ENCODE measurements at places on chromosomes 12 and 14.

DNA sequence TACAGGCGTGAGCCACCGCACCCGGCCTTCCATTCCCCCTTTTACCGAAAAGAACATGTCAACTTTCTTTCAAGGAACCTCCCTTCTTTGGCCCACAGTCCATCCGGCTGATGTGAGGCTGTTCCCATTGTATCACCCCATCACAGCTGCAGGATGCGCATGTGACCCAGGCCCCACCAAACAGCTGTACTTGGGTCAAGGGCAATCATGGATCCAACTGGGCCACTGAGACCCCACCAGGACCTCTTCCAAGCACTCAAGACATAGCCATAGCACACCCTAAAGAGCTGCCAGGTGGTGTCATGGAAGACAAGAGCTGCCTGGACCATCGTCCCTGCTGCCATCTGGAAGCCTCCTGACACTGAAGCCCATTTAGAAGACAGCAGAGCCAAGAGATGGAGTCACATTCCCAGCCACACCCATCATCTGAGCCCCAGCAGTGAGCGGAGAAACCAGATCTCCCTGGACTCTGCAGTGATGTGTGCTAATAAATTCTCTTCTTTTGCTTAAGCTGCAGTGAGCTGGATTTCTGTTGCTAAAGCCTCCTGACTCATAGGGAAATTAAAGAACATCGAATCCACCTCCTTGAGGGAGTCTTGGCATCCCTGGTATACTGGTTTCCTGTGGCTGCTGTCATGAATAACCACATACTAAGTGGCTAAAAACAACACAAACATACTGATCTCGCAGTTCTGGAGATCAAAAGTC is 105.6 kb downstream of the KSR2 start:
- DNase-seq, result no peak

DNA sequence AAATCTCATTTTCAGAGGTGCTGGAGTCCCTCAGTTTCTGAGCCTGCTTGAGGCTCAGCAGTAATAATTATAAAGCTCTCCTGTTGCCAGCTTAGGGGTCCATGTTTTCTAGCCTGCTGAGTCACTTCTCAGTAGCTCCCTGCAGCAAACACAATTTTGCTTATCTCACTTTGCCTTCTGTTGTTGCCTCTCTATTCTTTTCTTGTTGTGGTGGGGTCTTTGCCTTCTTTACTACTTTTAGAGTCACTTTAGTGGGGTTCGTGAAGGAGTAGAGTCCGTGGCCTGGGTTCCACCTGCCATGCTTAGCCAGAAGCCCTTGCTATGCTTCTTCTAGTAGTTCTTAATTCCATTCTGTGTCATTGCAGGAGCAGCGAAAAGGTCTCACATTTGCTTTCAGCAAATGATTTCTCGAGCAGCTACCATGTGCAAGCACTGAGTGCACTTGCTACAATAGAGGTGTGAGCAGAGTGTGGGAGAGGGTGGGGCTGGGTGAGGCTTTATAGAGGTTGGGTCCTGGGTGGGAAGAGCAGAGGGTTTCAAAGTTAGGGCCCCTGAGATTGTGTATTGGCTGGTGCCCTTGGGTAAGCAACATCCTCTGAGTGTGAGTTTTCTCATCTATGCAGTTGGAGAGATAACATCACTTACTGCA is 114.3 kb downstream of the ADCK1 start:
- DNase-seq, result no peak

DNA sequence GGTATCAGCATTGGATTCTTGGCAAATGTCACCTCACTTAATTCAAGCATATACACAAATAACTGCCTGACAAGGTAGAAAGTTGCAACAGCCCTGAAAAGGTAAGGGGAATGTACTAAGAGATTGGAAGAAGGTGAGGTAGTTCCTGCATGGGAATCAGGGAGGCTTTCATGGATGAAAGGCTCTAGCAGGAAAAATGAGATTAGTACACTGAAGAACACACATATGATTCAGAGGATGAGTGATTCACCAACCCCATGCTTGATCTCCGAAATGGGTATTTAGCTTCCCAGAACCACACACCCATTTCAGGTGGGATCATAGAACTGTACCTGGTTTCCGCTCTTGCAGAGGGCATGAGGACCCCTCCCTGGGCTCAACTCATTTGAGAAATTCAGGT is 65.8 kb downstream of the PAH start:
- no peak for DNase-seq

DNA sequence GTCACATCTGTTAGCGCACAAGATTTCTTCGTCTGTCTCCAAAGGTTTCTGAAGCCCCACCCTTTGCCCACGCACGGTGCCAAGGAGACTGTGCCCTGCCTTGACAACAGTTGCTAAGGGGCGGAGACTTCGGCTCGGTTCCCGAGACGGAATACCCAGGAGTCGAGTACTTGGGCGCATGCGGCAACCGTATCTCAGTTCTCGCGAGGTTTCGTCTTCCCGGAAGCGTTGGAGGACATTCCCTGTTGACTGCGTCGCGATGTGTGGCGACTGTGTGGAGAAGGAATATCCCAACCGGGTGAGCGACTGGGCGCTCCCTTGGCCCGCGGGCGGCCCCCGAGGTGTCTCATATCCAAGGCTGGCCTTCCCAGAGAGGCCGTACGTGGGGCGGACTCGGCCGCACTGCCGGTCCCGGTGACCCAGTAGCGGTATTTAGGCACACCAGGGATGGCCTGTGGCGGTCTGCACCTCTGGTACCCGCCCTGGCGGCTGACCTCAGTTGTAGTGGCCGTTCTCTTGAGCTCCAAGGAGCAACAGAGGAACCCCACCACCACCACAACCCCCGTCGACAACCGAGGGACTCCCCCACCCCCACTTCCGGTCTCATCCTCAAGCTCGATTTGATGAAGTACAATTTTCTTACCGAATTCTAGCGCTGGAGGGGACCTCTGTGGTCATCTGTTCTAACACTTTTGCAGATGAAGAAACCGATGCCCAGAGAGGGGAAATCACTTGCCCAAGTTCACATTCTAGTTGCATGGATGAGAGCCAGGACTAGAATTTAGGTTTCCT is at the start of gene CHURC1:
Gene CHURC1 (plus strand): TSS at position 219 of the 792 bp plus-strand sequence. CDS start 41 bp downstream, at position 260.
- DNase-seq, result peak; percentile 88

DNA sequence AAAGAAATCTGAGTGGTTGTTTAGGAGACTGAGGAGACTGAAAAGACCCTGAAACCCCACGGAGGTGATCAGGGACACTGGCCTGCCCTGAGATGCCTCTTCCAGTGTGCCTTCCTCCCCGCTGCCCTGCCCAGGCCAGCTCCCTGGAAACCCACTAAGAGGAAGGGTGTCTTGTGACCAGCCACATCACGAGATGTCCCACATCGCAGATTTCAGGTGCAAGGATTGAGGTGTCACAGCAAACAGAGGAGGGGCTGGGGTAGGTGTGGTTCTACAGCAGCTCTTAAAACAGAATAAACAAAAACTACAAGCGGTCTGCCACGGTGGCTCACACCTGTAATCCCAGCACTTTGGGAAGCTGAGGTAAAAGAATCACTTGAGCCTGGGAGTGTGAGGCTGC is 184.3 kb upstream of the C14orf180 start:
- DNase-seq, result no peak

DNA sequence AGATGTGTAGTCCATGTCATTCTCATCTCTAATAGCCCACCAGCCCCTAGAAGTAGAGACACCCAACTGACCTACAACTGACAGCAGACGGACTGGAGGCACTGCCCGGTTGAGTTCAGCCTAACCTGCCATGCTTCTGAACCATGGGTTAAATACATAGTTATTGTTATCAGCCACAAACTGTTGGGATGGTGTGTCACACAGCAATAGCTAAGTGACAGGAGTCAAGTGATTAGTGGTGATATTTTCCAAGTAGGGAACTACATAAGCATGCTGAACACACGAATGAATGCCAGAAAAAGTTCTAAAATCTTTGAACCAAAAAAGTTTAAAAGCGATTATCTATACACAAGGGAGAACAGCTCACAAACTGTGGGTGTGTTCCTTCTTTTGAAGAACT is 80.1 kb downstream of the SYNE3 start:
- no peak for DNase-seq

- no peak for DNase-seq
Measured at GRCh38 chr14:71472356-71473340, 459.6 kb upstream of the RGS6 start.

DNA sequence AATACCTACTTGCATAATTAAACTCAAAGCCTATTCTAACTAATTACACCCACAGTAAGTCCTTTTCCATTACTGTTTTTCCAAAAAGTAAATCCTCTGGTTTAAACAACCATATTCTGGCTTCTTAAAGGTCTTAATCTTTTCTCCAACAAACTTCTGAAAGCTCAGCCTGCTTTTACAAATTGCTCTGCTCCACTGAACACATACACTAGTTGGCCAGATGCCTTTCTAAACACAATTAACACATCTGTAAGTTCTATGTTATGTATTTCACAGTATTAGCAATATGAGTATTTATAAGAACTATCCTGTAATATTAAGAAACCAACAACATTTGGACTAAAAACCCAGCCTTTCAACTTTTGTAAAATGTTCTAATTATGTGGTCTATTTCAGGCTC is 30.1 kb downstream of the PTPRB start:
- no peak for DNase-seq
